ENCODE measurements at places on chromosomes 12 and 14.

DNA sequence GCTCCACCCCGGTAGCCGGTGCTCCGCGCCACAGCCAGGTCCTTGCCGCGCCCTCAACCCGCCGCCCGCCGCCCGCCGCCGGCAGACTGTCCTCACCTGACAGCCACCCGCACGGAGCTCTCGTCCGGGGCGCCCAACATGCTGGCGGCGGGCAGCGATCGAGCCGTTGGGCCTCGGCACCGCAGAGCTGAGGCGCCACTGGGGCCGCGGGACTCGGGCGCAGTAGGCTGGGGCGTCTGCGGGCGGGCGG is 164 bp downstream of the KIF21A start:
- no peak for DNase-seq

- no peak for DNase-seq
Measured at GRCh38 chr14:24339284-24340151, at the start of gene RIPK3. TSS of gene RIPK3 (minus strand) at chr14:24339991. CDS start at chr14:24339826, 165 bp downstream.

- DNase-seq, result no peak
Measured at GRCh38 chr14:55546212-55546874, 33.7 kb upstream of the KTN1 start.

DNA sequence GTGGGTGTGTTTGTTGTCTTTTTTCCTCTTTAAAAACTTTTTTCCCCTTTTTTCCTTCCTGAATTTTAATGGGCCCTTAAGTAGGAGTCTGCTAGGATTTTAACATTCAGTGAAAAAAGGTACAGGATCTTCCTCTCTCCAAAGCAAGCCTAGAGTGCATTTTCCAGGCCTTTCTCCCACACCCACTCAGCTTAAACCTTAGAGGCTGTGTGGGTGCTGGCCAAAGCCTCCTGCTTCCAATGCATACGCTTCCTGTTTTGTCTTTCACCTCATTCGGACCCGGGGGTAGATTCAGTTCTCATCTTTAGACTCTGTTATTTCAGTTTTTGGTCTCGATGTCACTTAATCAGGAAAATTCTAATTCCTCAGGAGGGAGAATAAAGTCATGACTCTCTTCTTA is 51.2 kb downstream of the TMEM30B start:
- no peak for DNase-seq

GRCh38 chr14:92781350-92781749 is 12.8 kb upstream of the GOLGA5 start:
- DNase-seq, result no peak

- no peak for DNase-seq
Measured at GRCh38 chr14:35909665-35910064, 83.5 kb downstream of the BRMS1L start.

- no peak for DNase-seq
Measured at GRCh38 chr14:65330416-65330815, 82.1 kb upstream of the FUT8 start.

GRCh38 chr12:27667540-27667939 is 28.7 kb upstream of the REP15 start:
- DNase-seq, result peak; percentile 28

- no peak for DNase-seq
Measured at GRCh38 chr14:104138718-104139459, 502 bp downstream of the KIF26A start.

DNA sequence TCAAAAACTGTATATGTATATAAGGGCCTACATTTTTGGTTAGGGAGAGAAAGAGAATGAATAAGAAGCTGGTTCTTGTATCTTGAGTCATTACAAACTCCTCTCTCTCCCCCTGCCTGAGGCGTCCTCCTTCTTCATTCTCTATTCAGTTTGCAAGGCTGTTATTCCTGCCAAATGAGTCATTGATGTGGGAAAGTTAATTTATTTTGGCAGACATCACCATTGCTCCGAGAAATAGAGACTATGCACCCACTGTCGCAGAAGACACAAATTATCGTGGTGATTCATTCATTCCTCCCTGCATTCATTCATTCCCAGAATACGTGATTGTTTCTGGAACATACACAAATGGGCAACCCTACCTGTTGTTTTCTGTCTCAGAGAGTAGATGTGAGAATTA is 112.5 kb upstream of the MED13L start:
- peak; percentile 95 for DNase-seq

- no peak for DNase-seq
Measured at GRCh38 chr12:6458281-6459003, 6.6 kb downstream of the TAPBPL start.

- DNase-seq, result no peak
Measured at GRCh38 chr12:54418441-54419087, 502 bp downstream of the ITGA5 start.

DNA sequence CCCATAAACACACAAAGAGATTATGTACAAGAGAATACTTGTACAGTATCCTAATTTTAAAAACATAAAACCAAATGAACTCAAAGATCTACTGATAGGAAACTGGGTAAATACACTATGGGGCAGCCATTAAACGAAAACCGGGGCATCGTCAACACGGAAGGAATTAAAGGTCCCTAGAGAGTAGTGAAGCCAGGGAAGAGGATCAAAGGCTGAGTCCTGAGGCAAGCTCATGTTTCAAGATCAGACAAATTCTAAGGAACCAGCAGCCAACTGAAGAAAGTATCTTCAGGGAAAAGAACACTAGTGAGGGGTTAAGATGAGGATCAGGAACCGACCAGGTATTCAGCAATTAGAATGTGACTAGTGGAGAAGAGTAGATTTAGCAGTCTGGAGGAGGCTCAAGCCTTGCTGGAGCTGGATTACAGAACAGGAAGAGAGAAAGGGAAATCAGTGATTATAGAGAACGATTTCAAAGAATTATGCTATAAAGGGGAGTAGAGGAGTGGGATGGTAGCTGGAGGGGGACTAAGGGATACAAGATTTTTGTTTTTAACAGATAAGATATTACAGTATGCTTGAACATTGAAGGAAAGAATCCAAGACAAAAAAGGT is 23.7 kb downstream of the SEL1L start:
- no peak for DNase-seq

GRCh38 chr14:83163016-83163415 is 1629.4 kb upstream of the SEL1L start:
- no peak for DNase-seq

- no peak for DNase-seq
Measured at GRCh38 chr12:8697120-8697475, 693 bp upstream of the RIMKLB start.

DNA sequence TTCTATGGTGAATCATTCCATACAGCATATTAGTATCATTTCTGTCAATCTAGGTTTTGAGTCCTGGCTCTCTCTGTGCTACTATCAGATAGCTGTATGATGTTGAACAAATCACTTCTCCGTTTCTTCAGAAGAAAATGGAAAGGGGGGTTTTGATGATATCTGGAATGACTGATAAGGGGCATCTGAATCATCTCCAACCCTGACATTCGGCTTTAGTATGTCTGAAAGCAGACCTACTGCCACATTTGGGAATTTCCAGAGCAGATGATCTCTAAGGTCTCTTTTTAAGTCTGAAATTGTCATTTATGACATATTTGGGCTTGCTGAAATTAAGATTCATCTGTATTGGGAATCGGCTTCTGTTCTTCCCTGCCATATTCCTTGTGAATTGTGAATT is 10.1 kb downstream of the MLF2 start:
- DNase-seq, result no peak

- DNase-seq, result no peak
Measured at GRCh38 chr12:96233939-96234461, 39.8 kb downstream of the ELK3 start.

DNA sequence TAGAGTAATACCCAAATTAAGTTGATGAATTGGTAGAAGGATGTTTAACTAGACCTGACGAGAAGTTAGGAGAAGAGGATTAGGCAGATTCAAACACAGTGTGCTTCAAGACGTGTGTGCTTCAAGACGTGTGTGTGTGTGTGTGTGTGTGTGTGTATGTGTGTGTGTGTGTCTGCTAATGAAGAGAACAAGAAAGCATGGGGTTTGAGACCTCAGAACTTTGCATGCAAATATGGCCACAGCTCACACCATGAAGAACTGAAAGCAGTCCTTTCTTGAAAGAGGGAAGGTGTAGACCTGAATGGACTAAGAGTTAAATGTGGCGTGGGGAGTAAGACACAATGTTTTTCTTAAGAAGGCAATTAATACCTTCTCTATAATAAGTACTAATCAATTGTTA is 32.5 kb upstream of the SSPN start:
- DNase-seq, result no peak

- DNase-seq, result no peak
Measured at GRCh38 chr12:55633151-55633550, 3.5 kb upstream of the OR10P1 start.

GRCh38 chr12:41709012-41709411 is 435.7 kb downstream of the GXYLT1 start:
- no peak for DNase-seq

- DNase-seq, result no peak
Measured at GRCh38 chr14:68626386-68626785, 166.5 kb downstream of the ZFP36L1 start.

DNA sequence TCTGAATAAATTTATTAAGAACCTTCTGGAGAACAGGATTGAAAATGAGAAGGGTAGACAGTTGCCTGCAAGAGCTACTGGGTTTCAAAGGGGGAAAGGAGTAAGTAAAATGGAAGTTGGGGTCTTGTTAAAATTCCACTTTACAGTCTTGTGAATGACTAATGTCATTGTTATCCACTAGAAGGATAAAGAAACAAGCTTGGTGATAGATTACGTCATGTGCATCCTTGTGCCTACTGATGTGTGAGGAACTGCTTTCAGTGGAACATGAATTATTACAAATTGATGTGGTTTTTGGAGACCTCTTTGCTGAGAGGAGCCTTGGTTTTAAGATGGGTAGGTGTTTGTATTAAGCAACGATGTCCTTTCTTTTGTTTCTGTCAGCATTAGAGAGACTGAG is 272.5 kb upstream of the PRICKLE1 start:
- no peak for DNase-seq

GRCh38 chr12:103494734-103495468 is 867 bp downstream of the C12orf42 start:
- no peak for DNase-seq

DNA sequence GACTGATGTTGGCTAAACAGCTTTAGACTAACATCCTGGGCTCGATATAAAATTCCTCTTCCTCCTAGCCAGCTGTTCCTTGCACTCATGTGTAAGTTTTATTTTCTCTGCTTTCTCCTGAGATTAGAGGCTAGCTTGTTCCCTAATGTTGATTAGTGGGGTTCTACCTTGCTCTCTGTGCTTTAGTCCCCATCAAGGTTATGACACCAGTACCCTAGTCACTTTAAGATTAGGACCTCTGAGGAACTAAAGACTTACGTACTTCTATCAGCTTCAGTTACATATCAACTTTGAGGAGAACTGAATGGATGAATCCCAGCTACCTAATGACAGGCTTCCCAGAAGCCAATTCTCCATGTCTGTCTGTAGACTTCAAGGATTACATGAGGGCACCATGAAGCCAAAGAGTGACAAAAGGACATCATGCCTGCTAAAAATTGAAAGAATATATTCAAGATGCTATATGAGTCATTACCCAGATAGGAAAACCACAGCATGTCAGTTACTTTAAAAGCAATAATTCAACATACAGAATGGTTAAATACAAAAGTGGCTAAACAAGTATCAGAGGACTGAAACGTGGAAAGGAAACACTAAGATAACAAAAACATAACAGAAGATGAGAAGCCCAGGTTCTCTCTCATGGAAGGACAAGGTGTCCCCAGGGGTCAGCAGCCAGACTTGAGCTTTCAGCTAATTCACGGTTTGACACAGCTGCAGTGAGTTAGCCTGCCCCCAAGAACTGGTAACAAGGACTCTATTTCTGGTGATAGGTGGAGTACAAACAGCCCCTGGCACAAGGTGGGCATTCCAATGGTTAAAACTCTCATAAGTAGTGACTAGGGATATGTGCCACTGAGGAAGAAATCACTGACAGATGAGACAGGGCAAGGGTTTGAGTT is 20.4 kb downstream of the ADAM20 start:
- DNase-seq, result no peak

DNA sequence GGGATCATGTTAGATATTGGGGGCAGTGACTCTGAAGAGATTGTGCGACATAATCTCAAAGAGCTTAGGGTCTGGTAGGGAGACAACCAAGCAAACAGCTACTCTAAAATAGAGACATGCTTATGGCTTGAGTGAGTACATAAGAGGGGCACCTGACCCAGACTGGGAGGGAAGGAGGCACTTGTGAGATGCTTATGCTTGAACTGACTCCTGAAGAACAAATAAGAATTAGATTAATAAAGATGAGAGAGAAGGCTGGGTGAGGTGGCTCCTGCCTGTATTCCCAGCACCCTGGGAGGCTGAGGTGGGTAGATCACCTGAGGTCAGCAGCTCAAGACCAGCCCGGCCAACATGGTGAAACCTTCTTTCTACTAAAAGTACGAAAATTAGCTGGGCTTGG is 19.1 kb downstream of the TMTC2 start:
- no peak for DNase-seq

GRCh38 chr12:91384806-91385205 is 202.2 kb upstream of the DCN start:
- DNase-seq, result no peak

- DNase-seq, result no peak
Measured at GRCh38 chr14:101591121-101591520, 29.8 kb downstream of the DIO3 start.

- no peak for DNase-seq
Measured at GRCh38 chr14:77856941-77857340, 57.0 kb downstream of the ADCK1 start.

DNA sequence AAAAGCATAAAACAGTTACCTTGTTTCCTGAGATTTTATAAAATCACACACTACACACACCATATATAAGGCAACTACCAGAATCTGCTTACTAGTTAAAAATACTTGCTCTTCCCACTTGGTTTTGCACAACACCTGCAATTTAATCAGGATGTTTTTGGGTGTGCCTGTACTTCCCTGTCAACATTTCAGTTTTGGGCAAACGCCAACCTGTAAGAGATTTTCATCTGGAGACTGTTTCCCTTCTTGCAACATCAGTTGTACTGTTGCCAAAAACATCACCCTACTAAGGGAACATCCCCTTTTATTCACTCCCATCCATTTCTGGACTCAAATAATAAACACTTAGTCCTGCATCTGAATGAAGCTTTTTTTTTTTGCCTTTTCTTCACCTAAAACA is 172.3 kb downstream of the DUSP6 start:
- no peak for DNase-seq

All from AG04449 (cell line).